ENCODE measurements at places on chromosomes 16 and 17.

GRCh38 chr16:19689342-19689741 is 28.7 kb downstream of the KNOP1 start:
- DNase-seq = no peak

- DNase-seq = no peak
These were observed 524 bp upstream of the ZFP3 start for GRCh38 chr17:5077781-5078105.

DNA sequence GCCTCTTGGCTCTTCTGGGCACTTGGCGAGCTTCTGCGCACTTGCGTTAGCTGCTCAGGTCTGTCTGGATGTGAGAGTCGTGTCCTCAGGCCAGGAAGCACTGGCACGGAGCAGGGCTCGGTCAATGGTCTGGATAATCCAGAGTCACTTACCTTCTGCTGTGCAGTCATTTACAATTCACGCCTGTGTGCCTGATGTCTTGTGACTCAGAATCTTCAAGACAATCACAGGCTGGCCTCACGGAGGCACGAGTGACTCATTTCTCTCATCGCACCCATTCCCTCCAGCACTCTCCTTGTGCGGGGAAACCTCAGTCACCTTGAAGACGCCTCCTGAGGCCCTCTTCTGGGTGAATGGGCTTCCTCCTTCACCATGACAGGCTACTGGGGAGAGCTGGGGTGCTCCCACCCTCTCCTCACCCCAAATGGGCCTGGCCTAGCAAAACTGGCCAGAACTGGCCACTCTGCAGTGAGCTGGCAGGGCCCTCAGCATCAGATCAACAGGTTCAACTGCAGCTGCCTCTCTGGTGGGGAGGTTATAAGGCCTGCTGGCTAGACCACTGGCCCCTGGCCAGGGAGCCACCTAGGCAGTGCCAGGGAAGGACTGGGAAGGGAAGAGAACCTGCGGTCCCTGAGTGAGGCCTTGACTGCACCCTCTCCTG is 1.9 kb upstream of the CAPN15 start:
- no peak for DNase-seq

DNA sequence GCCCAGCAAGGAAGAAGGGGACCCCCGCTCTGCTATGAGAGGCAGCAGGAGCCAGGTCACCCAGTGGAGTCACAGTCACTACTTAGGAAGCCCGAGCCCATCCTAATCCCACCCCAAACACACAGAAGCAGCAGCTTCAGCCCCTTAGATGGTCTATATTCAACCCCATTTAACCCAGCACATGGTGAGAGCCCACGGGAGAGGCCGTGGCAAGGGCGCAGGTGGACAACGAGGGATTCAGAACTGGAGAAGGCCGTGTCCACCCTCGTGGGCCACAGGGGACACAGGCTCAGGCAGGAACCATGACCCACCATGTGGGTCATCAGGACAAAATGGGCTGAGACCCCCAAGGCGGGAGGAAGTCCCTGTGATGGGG is 1.6 kb upstream of the TRPV3 start:
- no peak for DNase-seq

DNA sequence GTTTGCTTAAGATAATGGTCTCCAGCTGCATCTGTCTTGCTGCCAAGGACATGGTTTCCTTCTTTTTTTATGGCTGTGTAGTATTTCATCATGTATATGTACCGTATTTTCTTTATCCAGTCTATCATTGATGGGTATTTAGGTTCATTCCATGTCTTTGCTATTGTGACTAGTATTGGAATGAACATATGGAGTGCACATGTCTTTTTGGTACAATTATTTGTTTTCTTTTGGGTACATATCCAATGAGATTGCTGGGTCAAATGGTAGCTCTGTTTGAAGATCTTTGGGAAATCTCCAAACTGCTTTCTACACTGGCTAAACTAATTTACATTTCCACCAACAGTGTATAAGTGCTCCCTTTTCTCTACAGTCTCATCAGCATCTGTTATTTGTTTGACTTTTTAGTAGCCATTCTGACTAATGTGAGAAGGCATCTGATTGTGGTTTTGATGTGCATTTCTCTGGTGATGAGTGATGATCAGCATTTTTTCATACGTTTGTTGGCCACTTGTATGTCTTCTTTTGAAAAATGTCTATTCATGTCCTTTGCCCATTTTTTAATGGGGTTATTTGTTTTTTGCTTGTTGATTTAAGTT is 66.2 kb downstream of the TNFRSF13B start:
- DNase-seq = no peak

GRCh38 chr16:80954985-80955384 is 51.7 kb downstream of the CMC2 start:
- DNase-seq = no peak

- DNase-seq = no peak
These were observed 4.3 kb upstream of the HSF5 start for GRCh38 chr17:58492238-58493121.

GRCh38 chr17:78348055-78348770 is 11.7 kb downstream of the SOCS3 start:
- DNase-seq = no peak

- no peak for DNase-seq
These were observed 7.6 kb downstream of the RUNDC3A start for GRCh38 chr17:44315760-44316731.

DNA sequence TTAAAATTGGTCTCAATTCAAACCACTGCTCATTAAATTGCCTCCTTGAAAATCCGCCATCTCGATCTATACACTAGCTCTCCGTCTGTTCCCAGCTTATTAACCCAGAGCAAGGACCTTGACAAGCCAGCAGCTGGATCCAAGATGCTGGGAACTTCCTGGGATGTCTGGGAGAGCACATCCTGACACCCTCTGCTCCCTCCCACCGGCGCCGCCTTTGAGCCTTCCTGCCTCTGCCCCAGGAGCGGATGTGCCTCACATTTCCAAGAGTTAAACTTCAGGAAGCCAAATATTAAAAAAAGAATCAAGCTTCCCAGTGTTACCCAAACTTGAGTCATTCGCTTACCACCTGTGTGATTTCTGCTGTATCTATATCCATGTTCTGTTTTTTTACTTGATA is 107.9 kb downstream of the HAPSTR1 start:
- no peak for DNase-seq

DNA sequence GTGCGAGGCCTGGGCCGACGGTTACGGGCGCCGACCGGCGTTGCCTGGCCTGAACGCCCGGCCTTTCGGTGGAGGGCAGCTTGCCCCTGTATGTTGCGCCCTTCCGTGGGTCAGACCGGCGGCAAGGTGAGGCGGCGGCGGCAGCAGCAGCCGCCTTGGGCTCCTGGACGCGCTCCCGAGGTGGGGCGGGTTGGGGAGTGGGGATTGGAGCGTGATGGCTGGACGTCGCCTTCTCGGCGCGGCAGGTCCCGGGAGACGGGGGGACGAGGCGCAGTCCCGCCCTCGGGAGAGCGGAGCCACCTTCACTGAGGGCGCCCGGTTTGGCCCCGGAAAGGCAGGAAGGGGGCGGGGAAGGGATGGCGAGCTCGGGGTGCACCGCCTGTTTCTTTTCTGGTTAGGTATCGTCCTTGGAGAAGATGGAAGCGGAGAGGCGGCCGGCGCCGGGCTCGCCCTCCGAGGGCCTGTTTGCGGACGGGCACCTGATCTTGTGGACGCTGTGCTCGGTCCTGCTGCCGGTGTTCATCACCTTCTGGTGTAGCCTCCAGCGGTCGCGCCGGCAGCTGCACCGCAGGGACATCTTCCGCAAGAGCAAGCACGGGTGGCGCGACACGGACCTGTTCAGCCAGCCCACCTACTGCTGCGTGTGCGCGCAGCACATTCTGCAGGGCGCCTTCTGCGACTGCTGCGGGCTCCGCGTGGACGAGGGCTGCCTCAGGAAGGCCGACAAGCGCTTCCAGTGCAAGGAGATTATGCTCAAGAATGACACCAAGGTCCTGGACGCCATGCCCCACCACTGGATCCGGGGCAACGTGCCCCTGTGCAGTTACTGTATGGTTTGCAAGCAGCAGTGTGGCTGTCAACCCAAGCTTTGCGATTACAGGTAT is 671 bp downstream of the DGKE start:
- DNase-seq = no peak

DNA sequence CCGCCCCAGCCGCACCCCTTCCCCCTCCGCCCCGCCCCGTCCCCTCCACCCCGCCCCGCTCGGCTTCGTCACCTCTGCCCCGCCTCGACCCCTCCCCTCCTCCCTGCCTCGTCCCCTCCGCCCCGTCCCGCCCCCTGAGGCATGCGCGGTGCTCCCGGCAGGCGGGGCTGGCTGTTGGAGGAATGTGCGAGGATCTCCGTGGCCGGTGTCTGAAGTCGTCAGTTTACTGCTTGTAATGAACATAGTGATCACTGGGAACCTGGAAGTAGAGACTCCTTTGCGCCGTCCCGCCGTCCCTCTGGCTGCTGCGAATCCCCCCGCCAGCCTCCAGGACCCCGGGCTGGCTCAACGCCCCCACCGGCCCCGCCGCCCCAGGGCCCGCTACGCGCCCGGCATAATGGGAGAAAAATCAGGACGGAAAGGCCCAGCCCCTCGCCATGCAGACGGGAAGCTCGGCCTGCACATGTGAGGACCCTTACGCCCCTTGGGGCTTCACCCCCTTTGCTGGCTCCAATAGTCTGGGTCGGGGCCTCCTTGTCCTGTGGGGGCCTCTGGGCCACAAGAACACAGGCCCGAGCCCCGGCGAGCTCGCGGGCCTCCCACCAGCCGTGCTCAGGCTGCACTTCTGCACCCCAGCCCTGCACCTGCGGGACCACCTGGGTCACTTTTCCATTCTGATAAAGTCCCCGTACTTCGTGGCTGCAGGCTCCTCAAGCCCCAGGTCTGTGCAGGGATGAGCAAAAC is 743.1 kb downstream of the KCNJ18 start:
- no peak for DNase-seq

DNA sequence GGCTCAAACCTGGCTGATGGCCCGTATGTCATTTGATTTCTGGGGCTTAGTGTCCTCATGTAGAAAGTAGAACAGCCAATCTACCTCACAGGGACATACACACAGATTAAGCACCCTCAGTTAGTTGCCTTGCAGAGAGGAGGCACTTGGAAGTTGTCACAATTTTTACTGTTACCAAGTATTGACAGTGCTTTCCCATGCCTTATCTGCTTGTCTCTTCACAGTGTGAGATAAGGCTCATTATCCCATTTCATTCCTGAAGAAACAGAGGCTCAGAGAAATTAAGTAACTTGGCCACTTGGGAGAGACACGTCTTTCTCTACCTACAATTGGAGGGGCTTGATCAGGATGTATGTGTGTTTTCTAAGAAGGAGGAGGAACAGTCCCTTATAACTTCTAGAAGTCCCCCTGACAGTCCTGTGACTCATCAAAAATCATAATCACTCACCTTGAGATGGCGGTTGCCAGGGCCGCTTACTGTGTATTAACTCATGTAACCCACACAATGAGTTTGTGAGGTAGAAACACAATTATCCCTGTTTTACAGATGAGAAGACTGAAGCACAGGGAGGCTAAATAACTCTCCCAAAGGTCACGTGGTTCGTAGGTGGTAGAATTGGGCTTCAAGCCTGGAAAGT is 56.9 kb upstream of the LHX1 start:
- DNase-seq = no peak

DNA sequence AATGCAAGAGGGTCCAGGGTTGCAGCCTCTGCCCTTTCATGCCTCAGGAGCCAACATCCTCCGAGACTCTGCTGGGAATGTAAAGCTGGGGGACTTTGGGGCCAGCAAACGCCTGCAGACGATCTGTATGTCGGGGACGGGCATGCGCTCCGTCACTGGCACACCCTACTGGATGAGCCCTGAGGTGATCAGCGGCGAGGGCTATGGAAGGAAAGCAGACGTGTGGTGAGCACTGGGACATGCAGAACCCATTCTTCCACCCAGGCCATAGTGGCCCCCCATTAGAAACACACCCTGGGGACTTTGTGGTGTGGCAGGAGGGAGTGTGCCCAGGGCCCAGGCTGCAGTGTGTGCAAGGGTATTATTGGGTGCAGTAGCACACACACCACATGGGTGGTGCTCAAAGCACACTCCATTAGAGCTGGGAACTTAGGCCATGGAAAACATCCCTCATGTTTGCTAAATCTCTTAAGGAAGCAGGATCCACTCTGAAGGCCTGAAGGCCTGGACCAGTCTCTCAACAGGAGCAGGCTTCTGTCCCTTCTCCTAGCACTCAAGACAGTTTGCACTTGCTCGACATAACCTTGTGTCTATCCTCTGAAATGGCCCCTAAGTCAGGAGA is 7.6 kb downstream of the LIMD2 start:
- DNase-seq = no peak

DNA sequence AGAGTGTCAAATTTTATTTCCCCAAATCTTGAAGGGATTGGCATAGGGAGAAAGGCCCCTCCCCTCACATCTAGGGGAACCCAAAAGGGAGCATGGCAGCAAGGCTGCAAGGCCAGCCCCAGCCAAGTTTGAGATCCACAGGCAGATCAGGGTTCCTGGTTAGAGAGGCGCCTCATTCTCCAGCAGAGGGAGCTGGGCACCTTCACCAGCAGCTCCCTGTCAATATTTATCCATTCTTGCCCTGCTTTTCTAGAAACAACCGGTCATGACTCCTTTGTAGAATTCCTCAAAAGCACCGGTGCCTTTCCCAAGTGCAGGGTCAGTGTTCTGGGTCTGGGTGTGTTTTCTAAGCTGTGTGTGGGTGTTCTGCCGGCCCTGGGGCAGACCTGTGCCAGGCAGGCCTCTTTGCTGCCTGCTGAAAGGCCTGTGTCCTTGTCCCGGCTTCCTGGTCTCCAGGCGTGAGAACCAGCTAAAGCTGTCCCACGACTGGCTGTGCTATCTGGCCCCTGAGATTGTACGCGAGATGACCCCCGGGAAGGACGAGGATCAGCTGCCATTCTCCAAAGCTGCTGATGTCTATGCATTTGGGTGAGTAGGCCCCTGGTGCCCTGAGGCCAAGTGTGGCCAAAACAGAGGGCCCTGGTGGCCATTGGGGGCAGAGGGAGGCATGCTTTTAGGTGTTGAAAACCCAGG is 21.2 kb upstream of the LGALS9 start:
- DNase-seq = no peak

- DNase-seq = no peak
These were observed 194.9 kb upstream of the CDH11 start for GRCh38 chr16:65316808-65317207.

- DNase-seq = no peak
These were observed 387.8 kb upstream of the SALL1 start for GRCh38 chr16:51538707-51539498.

GRCh38 chr17:62804822-62805221 is 3.3 kb downstream of the MARCHF10 start:
- DNase-seq = no peak

DNA sequence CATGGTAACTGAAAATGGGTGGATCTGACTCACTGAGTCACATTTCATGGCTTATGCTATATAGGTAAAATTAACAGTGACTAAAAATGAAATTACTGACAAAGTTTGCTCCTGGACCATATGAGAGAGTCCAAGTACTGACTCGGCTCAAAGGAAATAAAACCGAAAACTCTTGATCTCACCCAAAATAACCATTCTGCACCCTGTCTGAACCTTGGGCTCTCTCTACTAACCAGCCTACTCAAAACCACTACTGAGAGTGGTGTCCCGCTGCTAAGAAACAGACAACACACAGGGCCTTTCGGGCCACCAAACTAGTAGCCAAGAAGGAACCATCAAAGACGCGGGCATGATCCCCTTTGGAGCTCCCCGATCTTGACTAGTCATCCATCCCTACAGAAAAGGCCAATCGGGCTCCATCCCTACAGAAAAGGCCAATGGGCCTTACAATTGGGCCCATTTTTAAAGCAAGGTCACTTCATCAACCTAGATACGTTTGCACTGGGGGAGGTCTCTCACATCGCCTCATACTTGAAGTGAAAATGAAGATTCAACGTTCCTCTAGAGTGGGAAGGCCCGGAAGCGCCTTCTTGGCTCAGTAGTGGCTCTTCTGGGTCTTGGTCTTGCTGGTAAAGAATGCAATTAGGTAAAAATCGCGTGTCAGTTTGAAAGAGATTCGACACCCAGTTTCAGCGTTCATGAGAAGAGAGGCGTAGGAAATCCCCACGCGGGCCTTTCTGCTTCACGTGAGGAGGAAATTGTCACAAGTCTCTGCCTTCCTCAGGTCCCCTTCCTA is 720 bp upstream of the ZPBP2 start:
- DNase-seq = no peak
